Stimulated activated CD4-positive, alpha-beta T cell treated with anti-CD3 and anti-CD28 coated beads, Interleukin-1b, Interleukin-23, amount 100 ng/mL, for 1 hour (primary cell): ENCODE measurements at places on chromosomes 1 and 21.

GRCh38 chr1:65826782-65827181 lies 34.1 kb downstream of the PDE4B start:
- DNase-seq = no peak

- DNase-seq = no peak
These were observed 27.9 kb downstream of the ZBED6 start for GRCh38 chr1:203823306-203823705.

DNA sequence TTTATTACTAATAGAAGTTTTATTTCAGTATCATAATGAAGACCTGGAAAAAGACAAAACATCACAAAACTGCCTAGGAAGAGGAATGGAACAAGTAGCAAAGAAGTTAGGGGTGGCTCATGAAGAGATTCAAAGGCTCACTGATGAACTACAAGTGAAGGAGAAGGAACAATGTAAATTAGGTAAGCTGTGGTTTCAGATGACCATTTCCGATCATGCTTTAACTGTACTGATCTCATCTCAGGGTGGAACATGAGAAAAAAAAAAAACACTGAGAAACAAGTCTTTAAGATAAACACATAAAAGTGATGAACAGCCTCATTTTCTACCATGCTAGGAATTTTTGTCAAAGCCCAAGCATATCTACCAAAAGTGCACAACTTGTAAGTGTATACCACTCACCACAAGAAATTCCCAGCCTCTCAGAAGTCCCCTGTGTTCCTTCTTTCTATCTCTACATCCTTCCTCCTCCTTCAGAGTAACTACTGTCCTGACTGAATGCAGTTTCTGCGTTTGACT lies 19.6 kb downstream of the CCDC30 start:
- DNase-seq = no peak

DNA sequence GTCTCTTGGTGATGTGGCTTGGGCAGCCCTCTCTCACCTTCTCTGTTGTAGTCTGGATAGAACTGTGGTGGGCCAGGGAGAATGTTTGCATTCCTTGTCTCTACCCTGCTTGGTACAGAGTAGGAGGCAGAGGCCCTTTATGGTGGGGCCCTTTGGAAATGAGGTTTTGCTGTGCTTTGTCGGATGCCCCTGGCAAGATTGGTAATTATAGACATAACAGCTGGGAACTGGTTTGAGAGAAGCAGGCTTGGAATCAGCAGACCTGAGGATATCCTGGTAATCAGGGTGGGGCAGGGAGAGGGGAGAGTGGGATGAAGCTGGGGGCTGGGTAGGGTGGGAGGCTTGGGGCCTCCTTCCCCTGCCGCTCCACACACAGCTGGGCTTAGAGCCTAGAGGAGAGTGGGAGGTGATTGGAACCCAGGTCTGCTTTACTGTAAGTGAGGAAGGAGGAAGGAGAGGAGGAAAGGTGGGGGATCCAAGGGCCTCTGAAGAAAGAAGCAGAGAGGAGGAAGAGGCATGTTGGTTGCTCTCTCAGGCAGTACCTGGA lies 5.0 kb downstream of the VANGL2 start:
- DNase-seq = no peak

GRCh38 chr21:15731243-15731613 lies 1.4 kb downstream of the USP25 start:
- no peak for DNase-seq
